NCI-H774 (cell line): ENCODE measurements at places on chromosomes 2 and 18.

DNA sequence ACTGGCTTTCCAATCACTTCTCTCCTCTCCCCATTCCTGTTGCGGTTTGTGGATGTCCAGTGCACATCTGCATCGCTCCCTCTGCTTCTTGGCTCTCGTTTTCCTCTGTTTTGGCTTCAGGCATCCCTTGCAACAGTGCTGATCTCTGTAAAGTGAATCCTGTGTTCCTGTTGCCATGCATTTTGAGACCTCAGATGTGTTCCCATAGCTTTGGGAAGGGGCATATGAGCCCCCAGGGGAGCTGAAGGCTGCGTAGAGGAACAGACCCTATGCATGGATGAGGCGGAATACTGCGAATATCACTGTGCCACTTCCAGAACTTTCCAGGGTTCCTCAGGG, 168.4 kb upstream of the HAAO start:
- no peak for DNase-seq

GRCh38 chr2:111946294-111947114, 48.1 kb downstream of the MERTK start:
- DNase-seq = peak; percentile 54

DNA sequence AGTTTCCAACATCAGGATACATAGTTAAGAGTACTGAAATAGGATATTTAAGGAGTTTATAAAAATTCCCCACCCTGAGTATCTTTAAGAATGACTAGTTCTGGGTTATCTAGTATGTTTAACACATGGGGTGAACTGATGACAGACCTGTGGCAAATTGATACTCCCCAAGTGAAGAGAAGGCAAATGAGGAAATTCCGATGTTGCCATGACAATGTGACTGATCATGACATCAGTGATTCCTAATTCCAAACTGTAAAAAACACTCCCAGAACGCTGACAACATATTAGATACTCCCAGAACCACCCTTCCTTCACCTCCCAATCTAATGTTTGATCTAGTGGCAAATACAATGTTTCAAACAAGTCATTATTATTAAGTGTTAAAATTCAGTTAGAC, 77.6 kb downstream of the RBMS1 start:
- DNase-seq = no peak

GRCh38 chr2:38600921-38601455, 1.7 kb downstream of the HNRNPLL start:
- no peak for DNase-seq

GRCh38 chr18:79735071-79735980, 55.7 kb downstream of the CTDP1 start:
- DNase-seq = no peak
